ENCODE measurements at places on chromosomes 2 and 18. TPM values are rescaled to one million over a fixed set of nuclear protein-coding genes. Genes with fewer than 3 reads are reported as not detected.

The EMX1 gene
- not detected for total RNA-seq

The THSD7B gene
- 0.17 TPM for total RNA-seq

The RTP5 gene
- not detected for total RNA-seq

The ELOA2 gene
- not detected for total RNA-seq

The DYNAP gene
- total RNA-seq, result not detected

The FIGN gene
- total RNA-seq, result 1.3 TPM

The TRIP12 gene
- 83.6 TPM for total RNA-seq

The DSEL gene
- total RNA-seq, result 32.3 TPM

The OTX1 gene
- total RNA-seq, result not detected

The PRKAG3 gene
- total RNA-seq, result not detected

The RPRM gene
- total RNA-seq, result 1.2 TPM

The SLC16A14 gene
- 0.23 TPM for total RNA-seq

The FAM124B gene
- total RNA-seq, result not detected

The CXXC1 gene
- total RNA-seq, result 42.6 TPM

The ELMOD3 gene
- 10.0 TPM for total RNA-seq

The MAP3K19 gene
- not detected for total RNA-seq

The SRD5A2 gene
- not detected for total RNA-seq

The GPBAR1 gene
- not detected for total RNA-seq

The BOLL gene
- not detected for total RNA-seq

The SPATS2L gene
- 77.3 TPM for total RNA-seq

The FBXO36 gene
- total RNA-seq, result 1.9 TPM

The APOB gene
- 0.12 TPM for total RNA-seq

The UBXN4 gene
- total RNA-seq, result 37.7 TPM

The SCYGR7 gene
- not detected for total RNA-seq

The PPM1B gene
- 9.1 TPM for total RNA-seq

The SP140L gene
- 10.6 TPM for total RNA-seq

The PIAS2 gene
- total RNA-seq, result 12.9 TPM

The SCN3A gene
- not detected for total RNA-seq

The IL36RN gene
- not detected for total RNA-seq

The CD8B gene
- total RNA-seq, result not detected

The GDF7 gene
- 0.09 TPM for total RNA-seq

The SLC19A3 gene
- total RNA-seq, result 1.8 TPM

The STK36 gene
- total RNA-seq, result 10.2 TPM

The TRIM43B gene
- not detected for total RNA-seq

The TEX44 gene
- total RNA-seq, result not detected

The DIS3L2 gene
- total RNA-seq, result 9.4 TPM

The ADGRF3 gene
- not detected for total RNA-seq

The CACNB4 gene
- 0.93 TPM for total RNA-seq

The PROC gene
- total RNA-seq, result not detected

The C18orf32 gene
- 19.0 TPM for total RNA-seq

The UGT1A4 gene
- not detected for total RNA-seq

The ACTR3 gene
- total RNA-seq, result 146 TPM

The PDE1A gene
- 90.7 TPM for total RNA-seq

The INHBB gene
- total RNA-seq, result 1.6 TPM

The DYSF gene
- total RNA-seq, result 0.70 TPM

The MEIS1 gene
- 21.9 TPM for total RNA-seq

The NYAP2 gene
- not detected for total RNA-seq

The KCNG2 gene
- total RNA-seq, result 2.2 TPM

The ANKZF1 gene
- 32.1 TPM for total RNA-seq

The RAPGEF4 gene
- 1.3 TPM for total RNA-seq

The UGT1A6 gene
- not detected for total RNA-seq

The PTPRN gene
- total RNA-seq, result 4.6 TPM

The DRC1 gene
- not detected for total RNA-seq

The ATP6V1C2 gene
- total RNA-seq, result 0.23 TPM

The MROH2A gene
- not detected for total RNA-seq
